ENCODE measurements at places on chromosomes 13 and 19. TPM values are rescaled to one million over a fixed set of nuclear protein-coding genes. Genes with fewer than 3 reads are reported as not detected.

GRCh38 chr13:107867701-107868661 is 347.4 kb downstream of the LIG4 start:
- DNase-seq: peak; percentile 63

- DNase-seq: no peak
Measured at GRCh38 chr13:32002873-32003272, 28.7 kb upstream of the FRY start.

Gene ELAVL1
- 160 TPM for total RNA-seq

- DNase-seq: peak; percentile 83
Measured at GRCh38 chr13:109784590-109785140, 1.7 kb downstream of the IRS2 start.

GRCh38 chr19:14300303-14300702 is 80.9 kb upstream of the ADGRE5 start:
- peak; percentile 59 for DNase-seq

DNA sequence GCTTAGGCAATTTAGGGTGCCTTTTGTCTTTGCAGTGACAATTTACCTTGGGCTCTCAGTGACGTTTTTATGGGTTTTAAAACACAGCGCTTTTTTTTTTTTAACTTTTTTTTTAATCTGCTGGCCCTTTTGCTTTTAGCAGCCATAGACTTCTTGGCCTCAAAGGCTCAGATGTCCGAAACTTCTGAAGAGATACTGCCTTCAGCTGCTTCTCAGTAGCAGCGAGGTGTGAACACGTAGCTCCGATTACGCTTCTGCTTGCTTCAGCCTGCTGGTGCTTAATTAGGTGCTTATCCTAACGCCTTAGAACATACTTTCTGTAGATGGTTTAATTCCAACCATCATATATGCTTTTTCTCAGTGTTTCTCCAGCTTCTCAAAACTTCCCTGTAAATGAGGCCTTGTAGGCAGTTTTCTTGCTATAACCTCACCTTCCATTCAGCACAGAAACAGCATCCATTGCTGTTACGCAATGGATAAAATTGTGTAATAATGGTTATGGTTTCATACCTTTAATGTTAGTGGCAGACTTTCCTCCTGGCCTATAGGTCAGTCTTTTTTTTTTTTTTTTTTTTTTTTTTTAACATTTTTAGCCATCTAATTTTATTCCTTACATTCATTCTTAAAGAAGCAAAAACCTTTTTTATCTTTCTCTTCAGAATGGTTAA is 723.9 kb downstream of the GPC5 start:
- no peak for DNase-seq

Gene CEBPA
- 5.6 TPM for total RNA-seq

GRCh38 chr13:43905435-43906031 is 25.8 kb downstream of the LACC1 start:
- DNase-seq: no peak

GRCh38 chr13:72246396-72246795 is 379.4 kb upstream of the DACH1 start:
- no peak for DNase-seq

Gene LCP1
- total RNA-seq: 3.7 TPM

GRCh38 chr19:47141695-47142094 is 11.1 kb downstream of the SAE1 start:
- DNase-seq: no peak

GRCh38 chr19:6228551-6229215 is 51.1 kb downstream of the MLLT1 start:
- DNase-seq: no peak

- DNase-seq: no peak
Measured at GRCh38 chr13:41603917-41604316, 146.6 kb downstream of the RGCC start.

Gene CCDC8
- 25.7 TPM for total RNA-seq

GRCh38 chr13:103615771-103616170 is 549.6 kb upstream of the SLC10A2 start:
- no peak for DNase-seq
